ENCODE measurements at places on chromosomes 2 and 18. TPM values are rescaled to one million over a fixed set of nuclear protein-coding genes. Genes with fewer than 3 reads are reported as not detected.
A peak's percentile ranks its signal among the peaks of the same experiment; 100 is the strongest.

Gene GPR17
- total RNA-seq: not detected

Gene PRADC1
- 26.1 TPM for total RNA-seq

GRCh38 chr18:10522574-10522973 lies 3.3 kb upstream of the NAPG start:
- no peaks in the 10 kb centered on the region for H3K36me3 ChIP-seq
- H3K4me1 ChIP-seq: no peaks in the 10 kb centered on the region
- H3K4me3 ChIP-seq: no peak overlapping the region
- no peak for DNase-seq

DNA sequence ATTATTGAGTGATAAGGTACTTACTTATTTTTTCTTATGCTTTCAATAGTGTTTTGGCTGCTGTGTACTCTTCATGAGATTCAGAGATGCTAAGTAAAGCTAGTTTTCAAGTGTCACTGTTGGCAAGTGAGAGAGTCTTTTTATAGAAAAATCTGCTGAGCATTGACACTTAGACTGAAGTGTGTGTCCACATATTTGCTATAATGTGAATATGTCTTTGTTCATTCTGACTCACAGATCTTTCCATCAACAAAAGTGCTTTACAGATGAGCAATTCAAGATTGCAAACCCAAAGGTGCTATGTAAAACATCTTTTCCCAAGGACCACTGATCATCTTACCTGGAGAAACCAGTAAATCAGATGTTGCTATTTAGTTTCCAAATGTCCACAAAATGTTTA lies 410.6 kb upstream of the FIGN start:
- no peaks in the 10 kb centered on the region for H3K27me3 ChIP-seq
- H3K4me3 ChIP-seq: no peak overlapping the region
- no peaks in the 10 kb centered on the region for H3K36me3 ChIP-seq
- no peak overlapping the region for H3K27ac ChIP-seq
- no peak for DNase-seq

DNA sequence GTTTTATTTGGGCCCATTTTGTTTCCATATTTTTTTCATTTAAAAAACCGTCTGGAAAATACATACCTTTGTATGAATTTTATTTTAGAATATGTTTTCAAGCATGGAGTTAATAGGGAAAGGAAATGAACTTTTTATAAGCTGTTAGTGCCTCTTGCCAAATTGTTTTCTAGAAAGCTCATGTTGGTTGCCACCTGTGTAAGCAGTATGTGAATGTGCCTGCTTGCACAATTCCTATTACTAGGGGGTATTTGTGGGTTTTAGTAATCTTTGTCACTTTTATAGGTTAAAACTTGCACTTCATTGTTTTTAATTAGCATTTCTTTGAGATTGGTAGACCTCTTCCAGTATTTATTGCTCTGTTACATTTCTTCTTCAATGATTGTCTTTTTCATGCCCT lies 107.3 kb downstream of the TANC1 start:
- no peak for DNase-seq
- no peaks in the 10 kb centered on the region for H3K27me3 ChIP-seq
- H3K4me1 ChIP-seq: no peaks in the 10 kb centered on the region
- no peaks in the 10 kb centered on the region for H3K36me3 ChIP-seq
- no peak overlapping the region for H3K27ac ChIP-seq
- no peak overlapping the region for H3K4me3 ChIP-seq

- no peaks in the 10 kb centered on the region for H3K4me1 ChIP-seq
- H3K4me3 ChIP-seq: no peak overlapping the region
- no peaks in the 10 kb centered on the region for H3K27me3 ChIP-seq
- H3K27ac ChIP-seq: no peak overlapping the region
- H3K36me3 ChIP-seq: no peaks in the 10 kb centered on the region
- no peak for DNase-seq
Measured at GRCh38 chr18:37451239-37451825, 114.3 kb downstream of the CELF4 start.

DNA sequence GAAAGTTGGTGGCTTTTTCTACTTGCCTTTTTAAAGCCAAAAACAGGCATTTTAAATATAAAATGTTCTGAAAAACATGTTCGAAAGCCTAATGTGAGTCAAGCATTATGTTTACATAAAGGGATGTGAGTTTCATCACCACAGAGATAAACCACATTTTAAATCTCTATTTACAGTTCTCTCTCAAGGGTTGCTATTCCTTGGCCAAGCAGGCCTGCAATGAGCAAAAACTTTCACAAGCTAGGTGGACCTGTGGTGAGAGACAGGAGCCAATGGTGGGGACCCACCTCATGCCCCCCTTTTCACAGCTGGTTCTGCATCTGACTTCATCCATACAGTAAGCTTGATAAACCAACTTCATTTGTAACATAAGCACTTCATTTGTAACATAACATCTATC lies 65.1 kb downstream of the CUL3 start:
- peaks cover 18% of the 10 kb centered on the region for H3K4me1 ChIP-seq
- no peak for DNase-seq
- H3K27ac ChIP-seq: peak overlapping the region; percentile 1
- H3K4me3 ChIP-seq: no peak overlapping the region
- no peaks in the 10 kb centered on the region for H3K36me3 ChIP-seq
- H3K27me3 ChIP-seq: no peaks in the 10 kb centered on the region

DNA sequence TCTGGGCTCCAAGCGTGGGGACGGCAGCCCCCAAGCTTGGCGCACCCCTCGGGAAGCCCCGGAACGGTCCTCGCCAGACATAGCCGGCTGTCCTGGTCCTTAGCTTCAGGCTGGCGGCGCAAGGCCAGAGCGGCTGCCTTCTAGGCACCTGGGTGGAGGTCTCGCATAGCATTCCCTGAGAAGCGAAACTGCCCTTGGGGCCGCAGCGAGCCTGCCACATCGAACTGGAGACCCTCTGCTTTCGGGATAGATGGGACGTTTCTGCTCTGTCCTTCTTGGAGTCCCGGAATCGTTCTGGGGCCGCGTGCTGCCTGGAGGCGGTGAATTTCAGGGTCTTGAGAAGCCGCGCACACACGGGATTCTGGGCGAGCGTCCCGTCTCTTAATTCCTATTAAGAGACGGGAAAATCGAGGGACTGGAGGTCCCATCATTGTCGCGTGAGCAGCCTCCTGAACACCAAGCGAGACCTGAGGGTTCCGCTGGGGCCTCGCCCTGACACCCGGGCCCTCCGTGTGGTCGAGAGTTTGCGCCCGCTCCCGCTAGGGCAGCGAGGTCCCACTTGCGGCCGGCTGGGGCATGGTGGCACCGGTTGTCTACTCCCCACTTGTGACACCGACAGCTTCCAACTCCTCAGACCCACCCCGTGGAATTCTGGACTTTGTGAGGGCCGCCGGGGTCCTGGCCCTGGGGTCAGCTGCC lies 9.7 kb upstream of the EN1 start:
- no peaks in the 10 kb centered on the region for H3K36me3 ChIP-seq
- H3K4me1 ChIP-seq: peaks cover 8% of the 10 kb centered on the region
- H3K27me3 ChIP-seq: peaks cover 31% of the 10 kb centered on the region
- no peak overlapping the region for H3K27ac ChIP-seq

DNA sequence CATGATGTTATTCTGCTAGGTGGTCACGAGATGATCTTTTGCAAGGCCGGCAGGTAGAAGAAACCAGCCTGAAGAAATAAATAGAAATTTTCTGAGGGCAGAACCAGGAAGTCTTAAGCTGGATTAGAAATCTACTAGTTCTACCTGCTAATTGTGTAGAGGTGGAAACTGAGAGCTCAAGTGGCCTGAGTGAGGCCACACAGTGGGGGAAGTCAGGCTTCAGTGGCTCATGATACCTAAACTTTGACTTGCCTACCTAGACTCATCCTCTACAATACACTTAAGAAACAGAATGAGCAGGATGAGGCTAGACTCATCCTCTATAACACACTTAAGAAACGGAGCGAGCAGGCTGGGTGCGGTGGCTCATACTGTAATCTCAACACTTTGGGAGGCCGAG lies 134.9 kb upstream of the NDUFV2 start:
- H3K36me3 ChIP-seq: no peaks in the 10 kb centered on the region
- no peak overlapping the region for H3K4me3 ChIP-seq
- no peaks in the 10 kb centered on the region for H3K4me1 ChIP-seq
- no peak overlapping the region for H3K27ac ChIP-seq
- no peaks in the 10 kb centered on the region for H3K27me3 ChIP-seq

DNA sequence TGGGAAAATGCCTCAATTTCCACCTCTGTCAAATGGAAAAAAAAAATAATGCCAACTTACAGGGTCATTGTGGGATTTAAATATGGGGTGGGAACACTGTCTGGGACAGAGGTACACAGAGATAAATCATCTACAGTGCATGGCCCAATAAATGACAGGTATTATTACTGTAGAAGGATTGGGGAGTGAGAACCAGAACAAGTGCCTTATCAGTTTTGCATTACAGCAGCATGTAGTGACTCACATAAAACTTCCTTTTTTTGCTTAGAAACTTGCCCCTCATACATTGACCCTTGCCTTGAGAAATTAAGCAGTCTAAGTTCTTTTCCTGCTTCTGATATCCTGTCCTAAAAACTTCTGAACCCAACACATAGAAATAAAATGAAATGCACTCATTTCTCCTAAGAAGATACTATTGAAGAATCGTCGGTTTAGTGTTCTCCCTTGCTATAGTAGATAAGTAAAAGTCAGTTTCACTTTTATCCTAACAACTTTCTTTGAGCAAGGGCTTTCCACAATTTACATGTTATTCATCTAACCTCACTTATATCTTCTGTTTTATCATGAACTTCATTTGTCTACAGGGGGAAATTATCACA lies 121.0 kb upstream of the HAAO start:
- H3K4me3 ChIP-seq: no peak overlapping the region
- H3K4me1 ChIP-seq: no peaks in the 10 kb centered on the region
- H3K27me3 ChIP-seq: no peaks in the 10 kb centered on the region
- H3K36me3 ChIP-seq: no peaks in the 10 kb centered on the region
- H3K27ac ChIP-seq: no peak overlapping the region

DNA sequence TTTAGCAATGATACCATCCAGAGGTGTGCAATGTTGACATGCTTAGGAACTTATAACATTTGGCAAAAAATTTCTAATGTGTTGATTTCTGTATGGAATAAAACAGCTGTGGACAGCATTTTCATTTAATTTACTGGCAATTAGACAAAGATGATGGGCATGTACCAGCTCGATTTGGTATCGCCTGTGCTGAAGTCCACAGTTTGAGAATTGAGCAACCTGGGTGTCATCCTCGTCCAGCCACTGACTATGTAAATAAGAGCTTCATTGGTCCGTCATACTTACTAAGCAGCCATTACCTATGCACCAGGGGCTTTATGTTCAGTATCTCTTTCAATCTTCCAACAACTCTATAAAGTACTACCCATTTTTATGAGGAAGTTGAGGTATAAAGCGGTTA lies 24.6 kb upstream of the ACAA2 start:
- H3K36me3 ChIP-seq: no peaks in the 10 kb centered on the region
- peak; percentile 71 for DNase-seq
- H3K4me1 ChIP-seq: peaks cover 66% of the 10 kb centered on the region
- H3K4me3 ChIP-seq: no peak overlapping the region
- H3K27ac ChIP-seq: peak overlapping the region; percentile 83
